NCI-H82 (cell line): ENCODE measurements at places on chromosomes 2 and 18.
A peak's percentile ranks its signal among the peaks of the same experiment; 100 is the strongest.

DNA sequence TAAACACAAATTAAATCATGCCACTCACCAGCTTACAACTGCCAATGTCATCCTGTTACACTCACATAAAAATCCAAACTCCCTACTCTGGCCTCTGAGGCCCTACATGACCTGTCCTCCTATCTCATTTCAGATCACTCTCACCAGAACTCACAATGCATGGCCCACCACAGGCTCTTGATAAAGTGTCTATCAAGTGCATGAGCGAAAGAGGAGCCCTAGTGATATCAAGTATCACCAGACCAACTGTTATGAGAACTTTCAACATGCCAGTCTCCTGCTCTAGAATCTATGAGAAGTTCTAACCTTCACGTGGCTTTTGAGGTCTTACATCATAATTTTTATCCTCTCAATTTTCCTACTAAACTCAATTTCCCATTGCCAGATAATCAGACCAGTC is 76.4 kb upstream of the CD226 start:
- peak; percentile 26 for DNase-seq

- DNase-seq = no peak
Observed at GRCh38 chr18:48194591-48195181, 214.5 kb downstream of the ZBTB7C start.

DNA sequence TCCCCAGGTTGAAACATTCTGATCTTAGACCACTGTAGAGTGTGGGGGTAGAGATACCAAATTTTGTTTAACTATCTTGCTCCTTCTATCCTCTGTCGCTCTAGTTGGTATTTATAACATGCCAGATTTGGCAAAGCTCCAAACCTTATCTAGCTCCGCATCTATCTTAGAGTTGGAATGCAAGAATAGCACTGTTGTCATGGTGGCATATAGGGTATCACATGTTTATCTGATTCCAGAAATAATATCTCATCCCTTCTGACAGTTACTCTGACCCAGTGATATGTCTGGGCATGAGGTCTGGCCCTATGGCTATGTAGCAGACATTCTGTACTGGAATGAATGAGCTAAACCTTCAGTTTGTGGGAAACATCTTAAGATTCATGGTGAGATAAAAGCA is 51.7 kb downstream of the CABYR start:
- no peak for DNase-seq

- no peak for DNase-seq
Observed at GRCh38 chr2:70639841-70640436, 86.3 kb upstream of the TGFA start.

DNA sequence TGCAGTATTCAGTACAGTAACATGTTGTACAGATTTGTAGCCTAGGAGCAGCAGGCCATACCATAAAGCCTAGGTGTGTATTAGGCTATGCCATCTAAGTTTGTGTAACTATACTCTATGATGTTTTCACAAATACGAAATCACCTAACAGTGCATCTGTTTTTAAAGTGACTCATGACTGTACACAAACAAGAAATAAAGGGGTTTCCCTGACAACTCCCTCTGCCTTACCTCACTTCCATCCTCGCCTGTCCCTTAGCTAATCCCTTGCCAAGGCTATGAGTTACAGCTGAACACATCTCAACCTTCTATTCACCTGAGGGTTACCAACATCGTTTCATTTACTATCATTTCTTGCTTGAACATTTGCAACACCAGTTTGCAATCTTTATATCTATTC is 78.6 kb upstream of the RPRM start:
- DNase-seq = no peak

GRCh38 chr2:45265336-45265735 is 256.1 kb upstream of the SIX2 start:
- DNase-seq = no peak

GRCh38 chr2:96167407-96168013 is 22.3 kb upstream of the DUSP2 start:
- DNase-seq = no peak

DNA sequence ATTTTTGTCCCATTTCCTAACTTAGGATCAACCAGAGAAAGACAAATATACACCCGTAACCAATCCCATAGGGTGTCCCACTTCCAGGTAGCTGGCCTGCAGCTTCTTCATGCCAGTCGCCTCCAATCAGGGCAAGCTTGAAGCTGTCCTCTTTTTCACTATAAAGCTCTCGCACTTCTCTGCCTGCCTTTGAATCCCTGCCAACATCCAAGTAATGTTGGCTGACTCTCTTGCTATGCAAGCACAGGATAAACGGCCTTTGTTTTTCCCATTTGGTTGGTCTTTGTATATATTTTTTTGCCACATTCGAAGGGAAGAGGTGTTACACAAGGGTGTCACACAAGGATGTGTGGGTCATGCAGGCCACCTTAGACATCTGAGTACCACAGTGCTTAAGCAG is 388.8 kb downstream of the CBLN2 start:
- no peak for DNase-seq

- no peak for DNase-seq
Observed at GRCh38 chr2:46384457-46384815, 87.2 kb downstream of the EPAS1 start.

DNA sequence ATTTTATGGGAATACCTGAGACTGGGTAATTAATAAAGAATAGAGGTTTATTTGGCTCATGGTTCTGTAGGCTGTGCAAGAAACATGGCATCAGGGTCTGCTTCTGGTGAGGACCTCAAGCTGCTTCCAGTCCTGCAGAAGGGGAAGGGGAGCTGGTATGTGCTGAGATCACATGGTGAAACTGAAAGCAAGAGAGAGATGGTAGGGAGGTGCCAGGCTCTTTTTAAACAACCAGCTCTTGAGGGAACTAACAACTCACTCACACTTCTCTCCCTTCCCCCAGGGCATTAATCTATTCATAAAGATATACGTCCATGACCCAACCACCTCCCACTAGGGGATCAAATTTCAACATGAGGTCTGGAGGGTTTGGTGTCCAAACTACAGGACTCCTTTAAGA is 40.1 kb downstream of the AGPS start:
- DNase-seq = no peak

- DNase-seq = peak; percentile 79
Observed at GRCh38 chr2:55518841-55519165, 715 bp upstream of the CFAP36 start.
